ENCODE measurements at places on chromosomes 1 and 21. TPM values are rescaled to one million over a fixed set of nuclear protein-coding genes. Genes with fewer than 3 reads are reported as not detected.
A peak's percentile ranks its signal among the peaks of the same experiment; 100 is the strongest.

GRCh38 chr1:162561616-162562469, at the start of gene UAP1:
TSS of gene UAP1 (plus strand) at chr1:162561722. CDS start at chr1:162566069, 4,347 bp downstream.
- H3K36me3 ChIP-seq = peaks cover 5% of the 10 kb centered on the region
- peaks cover 36% of the 10 kb centered on the region for H3K4me1 ChIP-seq
- H3K27ac ChIP-seq = peak within 1 kb of the TSS; percentile 99
- peak within 1 kb of the TSS; percentile 83 for H3K4me3 ChIP-seq
- H3K27me3 ChIP-seq = no peaks in the 10 kb centered on the region

DNA sequence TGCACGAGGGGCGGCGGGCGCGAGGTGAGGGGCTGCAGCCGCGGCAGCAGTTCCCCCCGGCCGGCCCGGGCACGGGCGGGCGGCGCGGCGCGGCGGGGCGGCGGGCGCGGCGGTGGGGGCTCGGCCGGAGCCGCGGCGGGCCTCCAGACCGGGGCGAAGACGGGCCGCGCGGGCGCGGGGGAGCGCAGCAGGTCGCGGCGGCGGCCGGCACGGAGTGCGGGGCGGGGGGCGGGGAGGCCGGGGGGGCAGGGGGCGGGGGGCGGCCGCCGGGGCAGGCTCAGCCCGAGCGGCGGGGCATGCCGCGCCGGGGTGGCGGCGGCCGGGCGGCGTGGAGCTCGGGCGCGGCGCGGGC, 311 bp downstream of the IRF2BP2 start:
- no peaks in the 10 kb centered on the region for H3K27me3 ChIP-seq
- peaks cover 36% of the 10 kb centered on the region for H3K4me1 ChIP-seq
- H3K27ac ChIP-seq = peak overlapping the region; percentile 100
- peaks cover 10% of the 10 kb centered on the region for H3K36me3 ChIP-seq

DNA sequence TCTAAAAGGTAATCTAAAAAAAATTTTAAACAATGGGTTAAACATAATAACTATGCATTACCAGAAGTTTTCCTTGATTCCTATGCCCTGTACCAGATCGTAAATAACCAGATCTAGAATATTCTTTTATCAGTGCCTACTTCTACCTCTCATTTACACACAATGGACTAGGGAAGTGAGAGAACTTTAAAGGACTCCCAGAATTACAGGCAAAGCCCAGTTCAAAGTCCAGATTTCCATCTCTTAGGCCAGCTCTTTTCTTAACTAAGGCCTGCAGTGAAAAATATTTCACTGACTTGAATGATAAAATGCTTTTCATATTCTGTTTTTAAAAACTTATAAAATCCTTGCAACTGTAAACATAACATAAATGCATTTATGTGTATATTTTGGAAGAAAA, 32.6 kb downstream of the ESRRG start:
- no peak overlapping the region for H3K4me3 ChIP-seq
- no peak overlapping the region for H3K27ac ChIP-seq
- peak; percentile 37 for DNase-seq
- no peaks in the 10 kb centered on the region for H3K36me3 ChIP-seq

DNA sequence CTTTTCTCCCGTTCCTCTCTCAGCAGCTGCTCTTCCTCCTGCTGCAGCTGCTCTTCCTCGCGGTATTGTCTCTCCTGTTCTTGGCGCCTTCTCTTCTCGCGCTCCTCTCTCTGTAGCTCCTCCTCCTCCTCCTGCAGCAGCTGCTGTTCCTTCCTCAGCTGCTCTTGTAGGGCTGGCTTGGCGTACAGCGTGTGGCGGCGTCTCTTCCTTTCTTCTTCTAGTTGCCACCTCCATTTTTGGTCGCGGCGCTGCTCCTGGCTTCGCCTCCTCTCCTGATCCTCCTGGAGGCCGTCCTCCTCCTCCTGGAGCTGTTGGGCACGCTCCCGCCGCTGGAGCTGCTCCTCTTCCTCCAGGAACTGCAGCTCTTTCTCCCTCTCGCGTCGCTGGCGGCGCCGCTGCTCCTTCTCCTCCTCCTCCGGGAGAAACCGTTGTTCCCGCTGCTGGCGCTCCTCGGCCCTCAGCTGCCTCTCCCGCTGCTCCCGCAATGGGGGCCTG, 4.8 kb downstream of the TCHH start:
- H3K4me3 ChIP-seq = peak overlapping the region; percentile 64
- H3K4me1 ChIP-seq = peaks cover 57% of the 10 kb centered on the region
- peaks cover 42% of the 10 kb centered on the region for H3K27me3 ChIP-seq
- peak; percentile 28 for DNase-seq
- H3K27ac ChIP-seq = no peak overlapping the region

DNA sequence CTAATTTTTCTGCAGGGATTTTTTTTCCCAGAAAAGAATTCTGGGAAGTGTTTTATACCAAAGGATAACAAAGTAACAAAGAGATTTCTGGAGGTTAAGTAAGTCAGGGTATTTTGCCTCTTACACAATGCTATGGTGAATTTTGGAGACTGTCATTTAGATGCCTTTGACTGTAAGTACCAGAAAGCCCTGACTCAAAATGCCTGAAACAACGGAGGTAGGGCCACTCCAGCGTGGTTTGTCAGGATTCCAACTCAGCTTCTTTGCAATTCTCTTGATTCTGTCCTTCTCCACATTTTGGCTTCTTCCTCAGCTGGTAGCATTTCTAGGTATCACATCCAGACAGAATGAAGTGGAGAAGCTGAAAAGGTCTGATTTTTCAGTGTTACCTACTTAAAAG, 106.5 kb downstream of the UCHL5 start:
- no peak overlapping the region for H3K4me3 ChIP-seq
- H3K36me3 ChIP-seq = no peaks in the 10 kb centered on the region
- DNase-seq = no peak
- H3K27me3 ChIP-seq = no peaks in the 10 kb centered on the region
- peaks cover 14% of the 10 kb centered on the region for H3K4me1 ChIP-seq
- no peak overlapping the region for H3K27ac ChIP-seq

- no peaks in the 10 kb centered on the region for H3K36me3 ChIP-seq
- no peak for DNase-seq
- no peak overlapping the region for H3K4me3 ChIP-seq
- no peak overlapping the region for H3K27ac ChIP-seq
- no peaks in the 10 kb centered on the region for H3K27me3 ChIP-seq
Observed at GRCh38 chr1:114080511-114081436, 72.9 kb downstream of the SYT6 start.

GRCh38 chr1:66788231-66788939, 12.7 kb downstream of the INSL5 start:
- H3K4me3 ChIP-seq = no peak overlapping the region
- no peaks in the 10 kb centered on the region for H3K27me3 ChIP-seq
- no peaks in the 10 kb centered on the region for H3K36me3 ChIP-seq
- no peak overlapping the region for H3K27ac ChIP-seq
- DNase-seq = peak; percentile 30
- no peaks in the 10 kb centered on the region for H3K4me1 ChIP-seq

DNA sequence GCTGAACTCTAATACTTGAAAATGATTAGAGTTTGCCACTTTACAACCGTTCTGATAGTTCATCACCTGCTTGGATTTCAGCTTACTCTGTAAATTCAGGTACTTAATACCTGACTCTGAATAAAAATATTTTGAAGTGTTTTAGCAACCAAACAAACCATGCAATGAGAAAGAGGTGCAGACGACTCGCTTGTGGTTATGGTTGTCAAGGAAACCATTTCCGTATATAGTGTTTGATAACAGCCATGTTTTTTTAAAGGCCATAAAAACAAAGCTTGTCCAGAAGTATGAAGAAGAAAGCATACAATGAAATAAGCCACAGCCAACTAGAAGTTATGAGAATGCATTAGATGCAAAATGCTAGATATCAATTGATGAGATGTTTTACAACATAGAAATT, 167.2 kb upstream of the HMCN1 start:
- no peaks in the 10 kb centered on the region for H3K27me3 ChIP-seq
- H3K4me3 ChIP-seq = no peak overlapping the region
- no peak for DNase-seq
- peaks cover 27% of the 10 kb centered on the region for H3K4me1 ChIP-seq
- H3K36me3 ChIP-seq = no peaks in the 10 kb centered on the region
- H3K27ac ChIP-seq = peak overlapping the region; percentile 2

- no peaks in the 10 kb centered on the region for H3K4me1 ChIP-seq
- no peak for DNase-seq
- H3K36me3 ChIP-seq = no peaks in the 10 kb centered on the region
- H3K27ac ChIP-seq = no peak overlapping the region
Observed at GRCh38 chr1:166488327-166488726, 321.5 kb upstream of the FAM78B start.

DNA sequence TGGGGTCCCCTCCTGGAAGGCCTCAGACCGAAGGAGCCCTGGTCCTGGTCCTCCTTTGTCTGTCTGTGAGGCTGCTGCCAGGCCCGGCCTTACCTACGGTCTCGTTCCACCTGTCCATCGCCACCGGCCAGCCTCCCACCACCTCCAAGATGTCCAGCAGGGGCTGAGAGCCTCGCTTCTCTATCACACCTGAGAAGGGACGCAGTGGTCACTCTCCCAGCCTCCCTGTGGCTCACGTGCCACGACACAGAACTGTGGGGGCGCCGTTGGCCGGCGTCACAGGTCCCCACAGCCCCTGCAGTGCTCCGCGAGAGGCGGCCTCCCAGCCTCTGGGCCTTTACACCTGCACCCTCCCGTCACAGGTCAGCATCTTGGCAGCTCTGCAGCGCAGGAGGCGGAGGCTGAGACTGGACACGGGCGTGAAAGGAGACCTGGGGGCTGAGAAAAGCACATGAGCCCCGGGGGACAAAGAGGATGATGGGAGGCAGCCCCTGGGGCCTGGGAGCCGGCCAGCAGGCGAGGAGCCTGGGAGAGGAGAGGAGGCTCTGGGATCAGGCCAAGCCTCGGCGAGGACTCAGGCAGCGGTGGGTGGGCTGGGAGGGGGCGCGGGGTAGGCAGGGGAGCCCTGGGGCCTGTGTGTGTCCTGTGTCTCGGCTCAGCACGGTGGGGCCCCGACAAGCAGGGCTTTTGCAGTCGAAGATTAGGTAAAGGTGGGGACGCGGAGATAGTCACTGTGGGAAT, 20.5 kb downstream of the PRXL2B start:
- H3K4me3 ChIP-seq = no peak overlapping the region
- no peaks in the 10 kb centered on the region for H3K36me3 ChIP-seq
- no peak for DNase-seq
- peaks cover 8% of the 10 kb centered on the region for H3K4me1 ChIP-seq

- H3K27ac ChIP-seq = no peak overlapping the region
- H3K4me1 ChIP-seq = peaks cover 25% of the 10 kb centered on the region
Observed at GRCh38 chr1:8629241-8630091, 188.0 kb downstream of the RERE start.

- no peaks in the 10 kb centered on the region for H3K36me3 ChIP-seq
- H3K4me1 ChIP-seq = no peaks in the 10 kb centered on the region
- no peak overlapping the region for H3K27ac ChIP-seq
- no peak for DNase-seq
- no peak overlapping the region for H3K4me3 ChIP-seq
- H3K27me3 ChIP-seq = no peaks in the 10 kb centered on the region
Observed at GRCh38 chr1:154295408-154296235, 23.2 kb downstream of the HAX1 start.

- no peaks in the 10 kb centered on the region for H3K27me3 ChIP-seq
- H3K36me3 ChIP-seq = no peaks in the 10 kb centered on the region
- no peak for DNase-seq
- no peaks in the 10 kb centered on the region for H3K4me1 ChIP-seq
- H3K27ac ChIP-seq = no peak overlapping the region
Observed at GRCh38 chr1:162966613-162967012, 102.5 kb upstream of the RGS4 start.

DNA sequence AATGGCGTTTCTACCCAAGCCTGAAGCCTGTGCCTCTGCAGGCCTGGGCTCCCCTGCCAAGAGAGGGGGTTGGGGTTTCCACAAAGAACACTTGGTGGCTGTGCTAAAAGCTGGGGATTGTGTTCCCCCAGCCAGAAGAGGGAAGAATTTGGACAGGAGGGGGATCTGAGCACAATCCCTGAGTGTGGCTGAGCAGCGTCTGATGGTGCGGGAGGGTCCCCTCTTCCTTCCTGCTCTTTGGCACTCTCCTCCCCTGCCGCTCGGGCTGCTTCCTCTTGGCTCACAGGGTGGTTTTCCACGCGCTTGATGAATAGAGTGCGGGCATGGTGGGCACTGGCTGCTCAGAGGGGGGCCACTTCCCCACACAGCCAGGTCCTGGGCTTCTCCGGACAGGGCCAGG, 3.7 kb downstream of the GPR37L1 start:
- no peaks in the 10 kb centered on the region for H3K27me3 ChIP-seq
- no peak overlapping the region for H3K4me3 ChIP-seq
- H3K36me3 ChIP-seq = no peaks in the 10 kb centered on the region
- H3K4me1 ChIP-seq = no peaks in the 10 kb centered on the region

- H3K36me3 ChIP-seq = no peaks in the 10 kb centered on the region
- DNase-seq = peak; percentile 17
- H3K27me3 ChIP-seq = no peaks in the 10 kb centered on the region
- no peak overlapping the region for H3K4me3 ChIP-seq
- no peak overlapping the region for H3K27ac ChIP-seq
Observed at GRCh38 chr1:53345996-53346813, 18.3 kb upstream of the LRP8 start.

DNA sequence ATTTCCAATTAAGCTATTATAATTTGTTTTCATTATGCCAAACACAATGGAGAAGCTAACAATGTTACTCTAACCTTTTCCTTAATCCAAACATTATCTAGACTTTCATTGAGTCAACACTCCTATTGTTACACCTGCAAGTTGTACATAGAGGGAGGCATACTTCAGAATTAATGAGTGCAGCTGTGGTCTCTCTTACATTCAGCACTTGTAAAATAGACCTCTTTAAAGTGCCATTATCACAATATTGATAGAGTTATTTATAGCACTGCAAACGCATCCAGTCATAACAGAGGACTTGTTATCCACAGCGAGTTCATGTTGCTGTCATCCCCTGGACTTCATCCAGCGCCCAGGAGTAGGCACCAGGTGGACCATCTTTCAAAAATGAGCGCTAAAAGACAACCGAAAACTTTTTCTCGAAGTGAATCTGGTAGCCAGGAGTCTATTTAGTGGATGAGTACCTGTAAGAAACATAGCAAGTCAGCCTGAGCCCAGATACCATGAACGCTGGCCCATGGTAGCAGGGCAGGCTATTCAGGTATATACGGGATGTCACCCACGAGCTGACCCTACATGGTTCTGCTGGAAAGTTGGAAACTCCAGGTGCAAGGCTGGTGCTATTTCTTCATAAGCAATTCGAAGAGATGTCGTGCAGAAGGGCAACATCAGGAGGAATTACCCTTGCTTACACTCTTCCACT, 70.6 kb upstream of the NFIA start:
- H3K27ac ChIP-seq = no peak overlapping the region
- peaks cover 17% of the 10 kb centered on the region for H3K4me1 ChIP-seq
- H3K4me3 ChIP-seq = no peak overlapping the region
- DNase-seq = peak; percentile 18
- H3K36me3 ChIP-seq = no peaks in the 10 kb centered on the region
- H3K27me3 ChIP-seq = no peaks in the 10 kb centered on the region

DNA sequence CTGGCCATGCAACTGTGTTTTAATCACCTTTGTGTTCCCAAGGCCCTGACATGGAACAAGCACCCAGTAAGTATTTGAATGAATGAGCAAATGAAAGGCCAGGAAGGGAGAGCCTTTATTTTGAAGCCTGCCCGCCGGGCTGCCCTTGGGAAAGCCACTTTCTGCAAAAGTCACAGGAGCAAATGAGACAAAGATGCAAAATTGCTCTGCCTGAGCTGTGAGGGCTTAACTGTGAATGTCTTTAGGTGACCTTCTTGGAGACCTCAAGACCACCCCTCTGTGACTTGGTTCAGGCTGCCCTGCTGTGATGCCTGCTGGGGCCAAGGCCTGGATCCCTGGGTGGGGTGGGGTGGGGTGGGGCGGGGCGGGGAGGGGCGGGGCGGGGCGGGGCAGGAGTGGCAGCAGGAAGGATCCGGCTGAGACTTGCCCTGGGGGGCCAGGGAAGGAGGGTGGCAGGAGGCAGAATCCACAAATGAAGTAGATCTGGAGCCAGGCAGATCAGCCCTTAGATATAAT, 54.0 kb downstream of the RUNX3 start:
- no peaks in the 10 kb centered on the region for H3K36me3 ChIP-seq
- no peak overlapping the region for H3K27ac ChIP-seq
- peaks cover under 1% of the 10 kb centered on the region for H3K27me3 ChIP-seq
- no peak for DNase-seq

The LMNA gene
- total RNA-seq = 287 TPM

The SPRR2E gene
- 54.8 TPM for total RNA-seq

The HSPA6 gene
- total RNA-seq = 0.73 TPM

The NTNG1 gene
- total RNA-seq = 1.3 TPM

The CFAP298 gene
- 0.87 TPM for total RNA-seq

Data from stomach (tissue), 19 donors.